ENCODE measurements at places on chromosomes 5 and 9.

DNA sequence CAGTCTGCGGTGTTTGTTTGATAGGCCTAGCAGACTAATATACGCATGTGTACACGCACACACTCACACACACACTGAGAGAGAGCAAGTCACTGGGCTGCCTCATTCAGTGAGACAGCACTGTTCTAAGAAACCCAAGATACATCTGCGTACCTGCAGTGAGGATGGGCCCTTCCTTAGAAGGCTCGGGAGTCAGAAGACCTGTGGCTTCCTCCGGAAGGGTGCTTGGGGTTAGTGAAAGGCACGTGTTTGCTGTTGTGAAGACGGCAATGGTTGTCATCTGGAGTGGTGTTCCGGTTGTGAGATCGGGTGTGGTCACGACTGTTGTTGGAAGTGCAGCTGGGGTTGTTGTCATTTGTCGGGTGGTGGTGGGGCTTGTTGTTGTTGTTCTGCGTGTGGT is 11.7 kb downstream of the TIMD4 start:
- no peak for DNase-seq

DNA sequence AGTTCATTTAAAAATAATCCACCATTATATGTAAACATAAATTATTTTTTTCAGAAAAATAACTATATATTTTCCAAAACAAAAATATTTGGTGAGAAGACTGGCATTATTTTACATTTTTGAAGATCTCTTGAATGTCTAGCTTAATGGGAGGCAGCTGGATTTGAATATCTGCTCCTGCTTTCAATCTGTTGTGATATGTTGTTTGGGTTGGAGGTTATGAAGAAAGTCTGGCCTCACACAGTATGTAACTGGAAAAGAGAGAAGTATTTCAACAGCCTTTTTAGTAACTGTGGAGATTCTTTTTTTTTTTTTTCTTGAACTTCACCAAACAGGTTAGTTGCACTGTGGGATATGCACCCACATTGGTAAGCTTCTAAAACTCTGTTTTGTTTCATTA is 84.7 kb upstream of the SLIT3 start:
- DNase-seq = no peak

DNA sequence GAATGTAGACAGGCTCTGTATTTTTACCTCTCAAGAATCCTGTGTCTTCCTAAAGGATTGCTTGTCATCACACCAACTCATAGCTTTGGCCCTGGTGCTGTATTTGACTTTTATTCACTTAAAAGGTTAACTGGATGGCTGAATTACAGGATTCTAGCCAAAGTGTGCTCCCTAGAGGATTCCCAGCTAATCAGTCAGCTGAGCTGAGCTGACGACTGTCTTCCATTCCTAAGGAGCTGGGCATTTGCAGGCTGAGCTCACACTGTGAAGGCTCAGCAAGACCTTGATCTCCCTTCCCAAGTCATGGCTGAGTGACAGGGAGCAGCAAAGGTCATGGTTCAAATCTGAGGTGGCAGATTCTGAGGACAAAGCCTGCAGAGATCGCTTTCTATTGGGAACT is 59.0 kb upstream of the PALM2AKAP2 start:
- no peak for DNase-seq

DNA sequence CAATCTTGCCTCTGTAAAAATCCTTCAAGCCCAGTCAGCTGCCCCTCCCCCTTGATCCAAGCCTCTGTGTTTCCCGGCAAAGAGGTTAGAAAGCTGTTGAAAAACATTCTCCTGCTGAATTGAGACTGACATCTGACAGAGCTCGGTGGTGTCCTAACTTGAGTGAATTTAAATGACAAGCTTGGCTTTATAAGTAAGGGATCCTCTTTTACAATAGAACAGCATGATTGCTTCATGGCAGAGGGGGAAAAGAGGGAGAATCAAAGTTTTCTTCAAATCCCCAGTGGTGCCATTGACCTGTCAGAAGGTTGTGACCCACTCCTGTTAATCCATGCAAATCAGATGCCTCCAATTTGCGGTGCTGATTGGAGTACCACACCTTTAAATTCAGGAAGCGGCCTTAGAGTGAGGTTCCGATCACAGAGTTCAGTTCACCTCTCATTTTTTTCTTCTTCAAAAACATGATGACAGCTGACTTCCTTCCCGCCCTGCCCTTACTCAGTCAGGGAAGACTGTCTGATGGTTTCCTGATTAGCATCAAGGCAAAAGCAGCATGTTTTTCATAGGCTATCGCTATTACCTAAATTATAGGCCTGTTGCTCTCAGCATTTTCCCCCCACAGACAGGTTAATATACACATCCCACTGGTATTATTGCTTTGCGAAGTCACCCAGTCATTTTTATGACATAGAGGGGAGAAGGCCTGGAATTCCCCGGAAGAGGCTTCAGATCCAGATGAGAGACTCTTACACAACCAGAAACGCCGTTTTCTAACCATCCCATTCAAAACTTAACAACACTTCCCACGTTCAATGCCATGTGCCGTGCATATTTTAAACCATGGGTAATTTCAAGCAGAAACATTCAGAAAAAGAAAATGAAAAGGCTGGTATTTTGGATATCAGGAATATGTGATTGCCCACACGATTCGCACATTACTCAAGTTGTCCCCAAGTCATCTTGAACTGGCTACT is 141.4 kb downstream of the EBF1 start:
- DNase-seq = no peak

GRCh38 chr5:176653401-176654385 is 6.4 kb downstream of the TSPAN17 start:
- no peak for DNase-seq

DNA sequence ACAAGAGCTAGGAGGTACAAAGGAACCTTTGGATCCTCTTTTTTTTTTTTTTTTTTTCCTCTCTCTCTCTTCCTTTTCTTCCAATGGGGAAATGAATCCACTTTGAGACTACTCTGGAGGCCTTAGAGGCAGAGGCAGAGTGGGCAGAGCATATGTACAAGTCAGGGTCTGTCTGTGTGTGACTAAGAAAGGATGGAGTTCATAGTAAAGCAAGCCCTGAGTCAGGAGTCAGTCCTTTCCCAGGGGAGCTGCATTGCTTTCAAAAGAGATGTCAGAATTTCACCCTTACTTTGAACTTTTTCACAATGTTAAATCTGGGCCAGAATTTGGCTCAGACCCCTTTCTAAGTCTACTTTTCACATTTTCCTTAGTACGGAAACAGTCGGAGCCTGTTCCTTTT is 792.4 kb upstream of the C9orf72 start:
- DNase-seq = no peak
